ENCODE measurements at places on chromosomes 3 and 15.

- DNase-seq: peak; percentile 84
Measured at GRCh38 chr3:57100046-57100695, 39.7 kb downstream of the SPATA12 start.

- no peak for DNase-seq
Measured at GRCh38 chr15:63083044-63083443, 38.6 kb upstream of the LACTB start.

GRCh38 chr3:170977949-170978745 is 48.4 kb downstream of the SLC2A2 start:
- no peak for DNase-seq

DNA sequence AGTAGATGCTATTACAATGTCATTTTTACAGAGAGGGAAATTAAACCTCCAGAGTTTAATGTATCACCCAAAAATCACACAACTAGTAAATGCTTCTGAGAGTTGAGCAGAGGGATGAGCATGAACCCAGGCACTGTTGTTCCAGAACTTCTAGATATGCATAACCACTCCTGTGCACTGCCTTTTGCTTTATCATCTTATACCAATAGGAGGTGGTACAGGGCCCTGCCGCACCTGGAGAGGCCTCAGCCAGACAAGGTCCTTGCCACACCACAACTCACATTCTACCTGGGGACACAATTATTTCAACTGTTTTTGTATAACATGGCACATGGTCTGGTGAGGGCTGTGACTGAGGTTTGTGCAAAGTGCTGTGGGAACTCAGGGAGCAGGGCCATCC is 78.5 kb upstream of the NTRK3 start:
- no peak for DNase-seq

- no peak for DNase-seq
Measured at GRCh38 chr3:20870106-20870899, 684.3 kb upstream of the SGO1 start.
